Stimulated activated CD8-positive, alpha-beta memory T cell treated with anti-CD3 and anti-CD28 coated beads, Interleukin-7, amount 100 ng/mL, for 1 hour (primary cell): ENCODE measurements at places on chromosomes 2 and 18.

- no peak for DNase-seq
These were observed 21.4 kb downstream of the FAM98A start for GRCh38 chr2:33577668-33578067.

- DNase-seq, result no peak
These were observed 39.8 kb downstream of the WDR33 start for GRCh38 chr2:127770973-127771735.

DNA sequence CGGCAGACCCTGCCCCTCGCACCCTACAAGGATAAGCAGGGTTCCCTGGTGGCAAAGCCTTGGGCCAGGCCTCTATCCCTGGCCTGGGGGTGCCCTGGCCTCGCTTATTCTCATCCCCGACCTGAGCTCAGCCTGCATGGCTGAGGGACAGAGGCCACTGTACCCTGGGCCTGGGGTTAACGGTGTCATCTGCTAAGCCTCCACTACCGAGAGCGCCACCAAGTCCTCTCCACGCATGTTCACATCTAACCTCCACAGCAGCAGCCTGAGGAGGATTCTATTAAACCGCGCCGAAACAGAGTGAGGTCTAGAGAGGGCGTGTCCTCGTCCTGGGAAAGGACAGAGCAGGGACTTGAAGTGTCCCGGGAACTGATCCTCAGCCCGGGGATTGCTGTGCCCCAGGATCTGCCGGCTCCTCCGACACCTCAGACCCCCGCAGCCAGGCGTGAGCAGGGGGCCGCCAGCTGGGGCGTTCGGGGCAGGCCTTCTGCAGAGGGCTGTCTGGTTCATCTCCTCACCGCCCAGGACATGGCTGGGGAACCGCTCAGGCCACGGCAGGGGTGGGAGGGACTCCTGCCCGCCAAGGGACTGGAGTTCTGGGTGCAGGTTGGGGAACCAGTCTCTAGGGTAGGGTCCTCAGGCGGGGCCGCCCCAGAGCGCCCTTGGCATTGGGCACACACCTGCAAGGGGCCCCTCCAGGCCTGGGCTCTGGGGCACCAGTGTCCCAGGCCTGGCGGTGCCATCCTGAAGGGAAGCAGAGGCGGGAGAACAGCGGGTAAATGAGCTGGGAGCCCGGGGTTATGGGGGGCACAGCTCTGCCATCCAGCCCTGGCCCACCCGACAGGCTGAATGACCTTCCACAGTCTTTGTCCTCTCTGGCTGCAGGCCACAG is 68.0 kb upstream of the SMAD7 start:
- DNase-seq, result no peak

DNA sequence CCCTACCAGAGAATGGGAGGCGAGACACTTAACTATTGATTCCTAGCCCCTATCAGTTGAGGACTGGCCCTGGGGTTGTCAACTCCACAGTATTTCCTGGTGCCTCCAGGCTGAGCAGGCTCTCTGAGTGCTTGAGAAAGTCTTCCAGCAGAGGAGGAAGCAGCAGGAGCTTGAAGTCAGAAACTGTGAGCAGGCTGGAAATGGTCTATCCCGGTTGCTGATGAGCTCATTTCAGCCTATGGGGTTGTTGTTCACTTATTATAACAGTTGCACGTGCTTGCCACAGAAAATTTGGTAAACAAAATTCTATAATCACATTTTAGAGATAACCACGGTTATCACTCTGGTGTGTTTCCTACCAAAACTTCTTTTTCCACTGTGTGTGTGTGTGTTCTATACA is 254.7 kb upstream of the THUMPD2 start:
- no peak for DNase-seq
